ENCODE measurements at places on chromosomes 12 and 14.

- DNase-seq: peak; percentile 92
Observed at GRCh38 chr12:121240484-121241101, 30.7 kb downstream of the P2RX4 start.

DNA sequence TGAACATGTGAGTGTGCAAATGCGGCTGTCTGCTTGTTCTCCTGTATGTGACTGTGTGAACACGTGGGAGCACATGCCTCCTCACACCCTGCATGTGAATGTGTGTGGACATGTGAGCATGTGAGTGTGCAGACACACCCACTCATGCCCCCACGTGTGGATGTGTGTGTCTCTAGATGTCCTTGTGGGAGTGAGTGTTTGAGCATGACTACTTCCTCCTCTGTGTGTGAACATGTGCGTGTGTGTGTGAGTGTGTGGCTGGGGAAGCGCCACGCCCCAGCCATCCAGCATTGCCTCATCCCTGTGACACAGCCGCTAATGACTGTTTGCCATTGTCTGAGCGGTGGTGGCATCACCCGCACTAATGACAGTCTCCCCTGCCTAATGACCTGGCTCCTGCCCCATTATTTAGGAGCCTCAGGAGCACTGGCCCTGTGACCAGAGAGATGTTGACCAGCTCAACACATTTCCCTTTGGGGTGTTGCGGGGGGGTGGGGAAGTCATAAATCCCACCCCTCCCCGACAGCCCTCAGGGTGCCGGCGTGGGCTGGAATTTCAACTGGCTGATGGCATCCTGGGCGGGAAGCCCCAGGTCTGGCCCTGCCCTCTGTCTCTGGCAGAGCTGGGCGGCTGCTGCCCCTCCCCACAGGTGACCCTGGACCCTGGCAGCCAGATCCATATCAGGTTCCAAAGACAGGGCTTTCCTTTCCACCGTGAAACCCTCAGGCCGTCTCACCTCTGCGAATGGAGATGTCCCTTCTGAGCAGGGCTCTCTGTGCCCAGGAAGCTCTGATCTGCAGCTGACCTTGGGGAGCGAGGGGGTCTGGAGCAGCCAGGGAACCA lies 11.5 kb upstream of the KRT80 start:
- peak; percentile 82 for DNase-seq

DNA sequence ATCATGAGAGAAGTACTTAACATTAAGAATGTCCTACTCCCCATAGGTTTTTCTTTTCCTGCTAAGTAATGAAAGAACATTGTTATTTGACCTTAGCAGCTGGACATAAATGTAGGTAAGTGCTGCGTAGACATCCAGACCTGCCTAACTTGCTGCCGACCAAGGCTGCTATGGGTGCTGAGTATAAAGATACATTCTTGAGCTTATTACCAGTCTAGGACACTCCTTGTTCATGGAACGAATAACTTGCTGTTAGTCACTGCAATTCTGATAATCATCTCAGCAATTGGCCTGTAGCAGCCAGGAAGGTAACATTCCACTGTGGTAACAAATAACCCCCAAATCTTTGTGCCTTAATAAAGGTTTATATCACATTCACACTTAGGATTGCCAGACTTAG lies 478.1 kb downstream of the VRK1 start:
- DNase-seq: no peak

- no peak for DNase-seq
Observed at GRCh38 chr12:91178139-91178561, 4.5 kb downstream of the DCN start.

Measured in CD4-positive, alpha-beta T cell treated with Interleukin-1 beta for 1 hour (primary cell).